NCI-H1092 treated with DMSO at 0.1 percent for 48 hours (cell line): ENCODE measurements at places on chromosomes 2 and 18.

- DNase-seq: no peak
Observed at GRCh38 chr2:42036413-42036812, 11.4 kb upstream of the PKDCC start.

- DNase-seq: no peak
Observed at GRCh38 chr2:211665299-211665698, 873.3 kb downstream of the ERBB4 start.

DNA sequence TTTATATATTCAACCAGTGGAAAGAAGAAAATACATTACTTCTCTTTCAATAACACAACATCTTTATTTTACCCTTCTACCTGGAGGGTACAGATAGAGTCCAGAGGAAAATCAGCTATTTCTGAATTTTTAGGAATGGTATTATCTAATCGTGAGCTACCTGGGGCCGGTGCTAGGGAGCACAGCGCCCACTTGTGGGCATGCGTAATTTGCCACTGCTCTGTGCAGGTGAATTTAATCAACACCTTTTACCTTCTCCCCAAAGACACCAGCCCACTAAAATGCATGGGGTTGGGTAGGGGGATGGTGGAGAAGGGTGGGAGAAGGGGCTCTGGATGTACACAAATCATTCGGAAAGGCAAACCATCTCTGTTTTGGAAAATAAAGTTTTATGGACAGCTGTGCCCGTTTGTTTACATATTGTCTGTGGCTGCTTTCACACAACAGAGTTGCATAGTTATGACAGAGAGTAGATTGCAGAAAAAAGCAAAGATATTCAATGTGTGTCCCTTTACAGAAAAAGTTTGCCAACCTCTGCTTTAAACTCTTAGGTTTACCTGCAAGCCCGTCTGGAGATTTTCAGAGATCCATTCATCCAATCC lies 51.5 kb upstream of the DCC start:
- DNase-seq: peak; percentile 36

DNA sequence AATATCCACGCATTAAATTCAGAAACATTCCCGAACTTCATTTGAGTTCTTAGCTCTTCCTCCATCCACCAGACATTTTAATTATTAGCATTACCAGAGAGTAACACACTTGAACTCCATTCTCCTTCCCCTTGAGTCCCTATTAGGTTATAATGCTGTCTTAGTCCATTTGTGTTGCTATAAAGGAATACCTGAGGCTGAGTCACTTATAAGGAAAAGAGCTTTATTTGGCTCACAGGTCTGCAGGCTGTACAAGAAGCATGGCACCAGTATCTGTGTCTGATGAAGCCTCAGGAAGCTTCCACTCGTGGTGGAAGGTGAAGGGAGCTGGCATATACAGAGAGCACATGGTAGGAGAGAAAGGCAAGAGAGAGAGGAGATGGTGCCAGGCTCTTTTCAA lies 25.4 kb downstream of the TBC1D8 start:
- no peak for DNase-seq

- DNase-seq: no peak
Observed at GRCh38 chr2:100869120-100869519, 49.2 kb downstream of the NPAS2 start.

GRCh38 chr2:64478502-64479230 lies 24.7 kb downstream of the LGALSL start:
- DNase-seq: no peak

- no peak for DNase-seq
Observed at GRCh38 chr2:118374974-118375755, 286.9 kb downstream of the INSIG2 start.

GRCh38 chr2:50335433-50335832 lies 696.5 kb downstream of the NRXN1 start:
- no peak for DNase-seq

DNA sequence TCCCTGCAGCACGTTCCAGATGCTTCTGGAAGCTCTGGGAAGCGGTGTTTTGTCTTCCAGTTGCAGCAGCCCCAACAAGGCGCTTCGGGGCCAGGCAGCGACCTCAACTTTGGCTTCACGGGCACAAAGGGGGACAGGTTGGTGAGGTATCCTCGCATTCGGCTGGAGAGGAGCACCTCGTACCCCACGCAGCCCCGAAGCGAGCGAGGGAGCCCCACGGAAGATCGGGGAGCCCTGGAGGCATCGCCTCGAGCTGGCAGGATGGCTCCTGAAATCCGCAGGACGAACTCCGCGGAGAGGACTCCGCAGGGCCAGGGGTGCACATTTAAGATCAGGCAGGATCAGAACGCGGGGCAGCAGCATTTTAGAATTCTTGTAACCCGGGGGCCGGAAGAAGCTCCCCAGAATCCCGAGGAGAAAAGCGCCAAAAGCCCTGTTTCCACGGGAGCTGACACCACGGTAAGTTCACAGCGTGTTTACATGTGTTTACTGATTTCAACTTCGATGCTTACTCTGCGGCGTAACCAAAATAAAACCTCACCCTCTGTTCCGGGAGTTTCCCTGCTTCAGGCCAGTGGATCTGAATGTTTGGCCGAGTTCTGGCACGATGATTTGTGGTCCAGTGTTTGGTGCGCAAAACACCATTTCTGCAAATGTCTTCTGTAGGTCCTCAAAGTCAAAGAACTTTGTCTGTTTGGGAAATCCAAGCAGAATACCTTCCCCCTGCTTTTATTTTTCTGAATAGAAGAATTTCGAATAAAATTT lies 212.5 kb downstream of the NEDD4L start:
- DNase-seq: no peak

GRCh38 chr18:12595571-12596255 lies 62.2 kb downstream of the SPIRE1 start:
- DNase-seq: no peak

- DNase-seq: no peak
Observed at GRCh38 chr18:37483221-37483971, 82.2 kb downstream of the CELF4 start.
